ELR (cell line): ENCODE measurements at places on chromosomes 16 and 17.

DNA sequence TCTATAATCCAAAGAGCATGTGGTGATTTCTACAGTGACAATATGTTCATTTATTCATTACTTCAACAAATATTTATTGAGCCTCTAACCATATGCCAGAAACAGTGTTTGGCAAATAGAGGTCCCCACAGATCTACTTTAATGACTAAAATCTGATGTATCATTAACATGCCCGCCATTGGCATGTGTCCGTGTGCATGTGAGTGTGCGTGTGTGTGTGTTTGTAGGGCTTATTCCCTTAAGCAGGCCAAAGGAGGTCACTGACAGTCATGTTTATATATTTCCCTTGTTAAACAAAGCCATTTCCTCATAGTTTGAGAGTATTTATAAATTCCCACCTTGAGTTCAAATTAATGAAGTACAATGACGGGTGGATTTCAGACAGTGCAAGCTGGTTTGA lies 174.4 kb upstream of the IRX6 start:
- DNase-seq, result no peak

DNA sequence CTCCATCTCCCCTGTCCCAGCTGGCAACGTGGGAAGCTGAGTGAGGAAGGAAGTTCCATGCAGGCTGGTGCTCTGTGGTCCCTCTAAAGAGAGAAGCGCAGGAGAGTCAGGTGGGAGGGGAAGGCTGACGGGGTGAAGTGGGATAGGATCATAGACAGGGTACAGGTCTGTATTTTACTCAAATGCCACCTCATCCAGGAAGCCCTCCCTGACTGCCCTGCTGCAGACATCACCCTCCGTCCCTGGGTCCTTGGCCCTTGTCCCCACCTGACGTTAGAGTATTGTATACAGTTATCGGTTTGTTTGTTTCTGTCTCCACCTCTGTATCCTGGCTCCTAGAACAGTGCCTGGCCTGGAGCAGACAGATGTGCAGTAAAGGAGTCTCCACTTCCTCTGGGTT lies 11.7 kb downstream of the CANT1 start:
- no peak for DNase-seq

DNA sequence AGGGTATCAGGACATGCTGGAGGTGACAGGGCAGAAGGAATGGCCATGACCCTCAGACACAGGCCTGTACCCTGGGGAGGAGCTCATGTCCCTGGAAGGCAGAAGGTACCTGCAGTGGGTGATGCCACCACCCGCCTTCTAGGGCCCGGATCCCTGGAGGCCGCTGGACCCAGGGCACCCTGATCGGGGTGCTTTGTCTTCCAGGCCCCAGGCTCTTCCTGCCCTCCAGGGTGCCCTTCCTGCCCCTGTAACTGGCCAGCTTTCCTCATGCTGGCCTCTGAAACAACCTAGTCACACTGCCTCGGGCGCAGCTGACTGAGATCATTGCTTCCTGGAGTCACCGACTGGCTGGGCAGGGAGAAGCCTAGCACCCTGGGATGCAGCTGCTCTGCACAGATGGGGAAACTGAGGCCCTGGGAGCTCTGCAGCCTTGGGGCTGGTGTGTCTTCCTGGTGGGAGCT lies 5.8 kb downstream of the ADCY7 start:
- DNase-seq, result peak; percentile 83

DNA sequence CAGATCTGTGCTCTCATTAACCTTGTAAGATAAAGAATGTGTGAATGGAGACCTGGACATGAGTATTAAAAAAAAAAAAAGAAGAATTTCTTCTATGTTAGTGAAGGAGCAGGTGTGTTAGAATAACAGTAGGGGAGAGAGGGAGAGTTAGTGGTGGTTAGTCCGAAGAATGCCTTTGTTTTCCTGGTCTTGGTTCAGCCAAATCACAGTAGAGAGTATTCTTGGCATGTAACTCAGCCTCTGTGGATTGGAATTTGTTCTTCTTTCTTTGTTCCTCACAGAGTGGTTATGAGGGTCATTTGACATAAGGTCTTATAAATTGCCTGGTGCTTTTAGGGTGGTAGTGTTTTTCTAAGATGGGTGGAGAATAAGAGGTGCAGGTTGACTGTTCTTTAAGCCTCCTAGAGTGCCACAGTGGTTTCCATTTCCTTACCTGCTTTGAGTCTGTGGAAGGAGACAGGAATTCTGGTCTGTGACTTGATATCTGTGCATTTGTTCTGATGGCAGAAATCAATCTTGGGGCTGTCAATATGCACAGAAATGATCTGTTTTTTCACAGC lies 17.6 kb downstream of the NUP93 start:
- DNase-seq, result no peak

- peak; percentile 66 for DNase-seq
Measured at GRCh38 chr17:77948690-77949114, 9.8 kb upstream of the TNRC6C start.

GRCh38 chr17:16434662-16435061 lies 19.3 kb downstream of the TRPV2 start:
- DNase-seq, result no peak

DNA sequence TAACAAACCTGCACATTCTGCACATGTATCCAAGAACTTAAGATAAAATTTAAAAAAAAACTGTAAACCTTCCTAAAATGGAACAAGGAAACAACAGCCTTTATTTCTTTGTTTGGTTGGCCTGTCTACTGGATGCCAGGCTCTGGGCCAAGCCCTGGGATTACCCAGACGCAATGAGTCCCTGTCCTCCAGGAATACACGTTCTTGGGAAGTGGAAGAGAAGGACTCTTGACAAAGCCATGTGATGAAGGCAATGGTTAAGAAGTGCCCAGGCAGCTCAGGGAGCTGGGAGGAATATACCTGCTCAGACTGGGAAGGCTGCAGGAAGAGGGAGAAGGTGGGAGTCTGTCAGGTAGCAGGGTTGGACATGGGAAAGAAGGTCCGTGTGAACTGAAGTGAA lies 115.4 kb downstream of the AXIN2 start:
- DNase-seq, result no peak

DNA sequence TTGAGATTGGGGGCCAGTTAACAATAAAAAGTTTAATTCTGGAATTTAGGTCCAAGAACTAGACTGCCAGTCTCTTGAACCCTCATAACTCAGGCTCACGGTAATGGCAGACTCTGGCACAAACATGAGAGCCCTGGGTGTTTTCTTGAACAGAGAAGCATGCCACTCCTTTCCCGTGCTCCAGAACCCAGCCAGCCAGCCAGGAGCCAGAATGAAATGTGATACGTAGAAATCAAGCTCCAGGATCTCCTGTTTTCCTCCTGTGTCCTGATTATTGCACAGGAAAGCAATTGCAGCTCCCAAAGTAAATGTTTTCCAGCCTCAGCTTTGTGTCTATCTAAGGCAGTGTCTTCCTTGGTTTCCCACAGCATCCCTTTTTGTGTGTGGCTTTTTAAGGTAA lies 46.2 kb upstream of the NOL11 start:
- no peak for DNase-seq

DNA sequence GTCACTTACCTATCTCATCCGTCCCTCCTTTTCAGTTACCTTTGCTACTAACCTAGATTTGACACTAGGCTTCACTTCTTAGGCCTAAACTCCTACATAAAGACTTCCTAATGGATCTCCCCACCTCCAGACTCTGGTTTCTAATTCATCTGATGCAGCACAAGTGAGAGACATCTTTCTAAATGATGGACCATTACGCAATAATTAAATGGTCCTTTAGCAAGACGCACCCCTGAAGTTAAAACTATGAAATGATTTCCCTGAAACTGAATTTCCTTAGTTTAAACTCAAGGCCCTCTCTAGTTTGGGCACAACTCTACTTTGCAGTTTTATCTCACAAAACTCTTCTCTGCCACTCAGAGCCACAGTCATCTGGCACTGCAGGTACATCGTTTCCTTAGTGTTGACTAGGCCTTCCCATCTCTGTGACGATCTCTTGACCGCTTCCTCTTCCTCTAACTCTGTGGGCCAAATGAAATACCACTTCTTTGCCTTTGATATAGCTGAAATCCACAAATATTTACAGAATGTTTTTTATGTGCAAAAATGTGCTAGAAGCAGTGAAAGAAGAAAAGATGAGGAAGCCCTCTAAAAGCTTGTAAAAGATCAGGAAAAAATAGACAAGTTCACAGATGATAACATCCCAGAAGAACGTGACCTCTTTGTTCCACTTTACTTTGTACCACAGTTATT lies 3.3 kb downstream of the SYNRG start:
- DNase-seq, result peak; percentile 60

DNA sequence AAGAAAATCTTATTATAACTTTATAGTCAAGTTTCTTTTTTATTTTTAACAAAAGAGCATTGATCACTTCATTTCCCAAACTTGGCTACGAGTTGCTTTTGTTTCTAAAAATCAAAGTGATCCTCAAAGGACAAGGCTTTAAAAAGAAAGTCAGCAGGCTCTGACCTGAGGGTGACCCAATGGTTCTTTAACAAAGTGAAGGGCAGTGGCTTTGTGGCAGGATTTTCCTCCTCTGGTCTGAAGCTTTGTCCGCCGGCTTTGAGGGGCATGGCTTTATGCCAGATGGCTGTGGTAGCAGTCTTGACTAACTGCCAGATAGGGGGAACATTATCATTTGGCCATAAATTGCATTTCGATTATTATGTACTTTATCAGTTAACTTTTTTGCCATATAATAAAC lies 28.5 kb downstream of the IQCK start:
- DNase-seq, result no peak
